ENCODE measurements at places on chromosomes 3 and 15.

DNA sequence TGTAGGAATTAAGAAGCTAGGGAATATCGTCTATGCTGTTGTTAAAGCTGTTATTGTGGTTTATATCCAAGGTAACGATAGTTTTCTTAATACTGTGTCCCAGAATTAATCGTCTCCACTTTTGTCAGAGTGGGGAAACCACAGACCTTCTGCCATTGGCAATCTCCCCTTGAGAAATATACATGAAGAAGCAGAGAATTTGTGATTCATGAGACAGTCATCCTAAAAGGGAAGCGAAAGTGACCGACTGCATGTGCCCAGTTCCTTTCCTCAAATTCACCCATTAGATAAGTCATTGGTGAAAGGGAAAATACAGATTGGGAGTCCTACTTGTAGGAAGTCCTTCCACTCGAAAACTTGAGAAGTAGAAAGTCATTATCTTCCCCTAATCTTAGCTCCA, 26.6 kb downstream of the DIPK2A start:
- DNase-seq: no peak

DNA sequence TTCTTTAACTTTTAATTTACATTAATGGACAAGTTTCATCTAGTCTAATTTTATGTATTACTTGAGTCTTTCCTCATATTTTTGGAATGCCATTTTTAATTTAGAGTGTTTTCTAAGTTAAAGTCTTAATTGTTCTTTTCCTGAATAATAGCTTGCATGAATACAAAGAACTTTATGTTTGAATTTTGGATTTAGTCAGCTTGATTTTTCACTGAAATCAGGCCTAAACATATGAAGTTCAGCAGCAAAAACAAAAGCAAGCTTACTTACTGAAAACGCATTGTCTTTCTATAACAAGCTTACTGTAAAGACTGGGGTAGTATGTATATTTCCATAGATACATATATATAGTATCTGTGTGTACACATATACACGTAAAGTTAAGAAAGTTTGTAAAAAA, 126.0 kb downstream of the ZBTB20 start:
- DNase-seq: no peak

DNA sequence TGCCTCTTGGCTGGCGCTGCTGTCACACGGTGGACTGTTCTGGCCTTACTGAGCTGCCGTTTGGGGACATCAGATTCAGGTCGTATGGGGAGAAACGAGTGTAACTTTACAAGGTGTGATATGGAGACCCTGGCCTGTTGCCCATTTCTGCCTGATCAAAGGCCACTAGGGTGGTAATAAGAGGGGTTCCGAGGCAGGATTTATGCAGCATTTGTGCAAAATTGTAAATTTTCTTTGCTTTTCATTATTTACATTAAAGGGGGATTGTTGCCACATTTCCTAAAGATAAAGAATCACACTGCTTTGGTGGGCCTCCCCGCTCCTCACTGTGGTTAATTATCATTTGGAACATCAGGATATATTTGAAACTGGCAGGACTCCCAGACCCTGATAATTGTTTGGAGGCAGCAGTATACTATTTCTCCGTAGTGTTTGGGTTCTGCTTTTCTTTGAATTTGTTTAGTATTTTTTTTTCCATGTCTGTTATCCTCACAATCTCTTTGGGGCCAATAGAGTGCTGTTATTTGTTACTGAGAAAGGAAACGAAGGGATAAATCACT, 891 bp downstream of the NXPE3 start:
- DNase-seq: no peak

GRCh38 chr3:117003501-117003900, 293.9 kb downstream of the TUSC7 start:
- no peak for DNase-seq

GRCh38 chr15:53324061-53324460, 435.4 kb downstream of the WDR72 start:
- DNase-seq: no peak

DNA sequence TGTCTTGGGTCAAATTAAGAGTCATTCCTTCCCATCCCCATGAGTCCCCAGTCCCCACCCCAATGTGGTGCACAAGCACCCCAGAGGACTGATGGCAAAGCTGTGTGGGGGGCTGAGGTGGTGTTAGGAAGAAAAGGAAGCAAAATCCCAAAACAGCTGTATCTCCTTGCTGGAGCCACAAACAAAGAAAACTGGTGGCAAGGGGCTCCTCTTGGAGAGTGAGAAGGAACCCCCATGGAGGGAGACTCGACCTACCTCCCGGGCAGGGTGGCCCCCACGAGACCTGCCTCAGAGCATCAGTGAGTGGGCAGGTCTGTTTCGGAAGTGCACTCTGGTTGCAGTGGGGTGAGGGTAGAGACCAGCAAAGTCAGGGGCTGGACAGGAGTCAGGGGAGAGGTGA, 29.2 kb downstream of the PRR23E start:
- no peak for DNase-seq

- DNase-seq: no peak
Measured at GRCh38 chr3:34207002-34207401, 408.6 kb downstream of the PDCD6IP start.

- no peak for DNase-seq
Measured at GRCh38 chr3:188780193-188781147, 391.3 kb upstream of the TPRG1 start.

DNA sequence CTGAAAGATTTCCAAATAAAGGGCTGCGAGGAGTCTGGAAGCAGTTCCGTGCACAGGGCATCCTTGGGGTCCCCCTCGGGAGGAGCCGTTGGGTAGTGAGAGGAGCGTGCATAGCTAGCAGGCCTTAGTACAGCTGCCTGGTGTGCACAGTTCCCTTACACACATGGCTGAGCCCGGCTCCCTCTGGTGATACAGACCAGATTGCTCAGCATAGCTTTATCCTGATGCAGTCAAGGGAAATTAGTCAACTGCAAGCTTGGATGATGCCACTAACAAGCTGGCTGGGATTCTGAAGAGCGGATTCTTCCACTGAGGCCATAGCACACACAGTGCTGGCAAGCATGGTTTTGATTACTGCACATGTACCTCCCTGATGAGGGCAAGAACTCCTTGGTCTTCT, 349.4 kb downstream of the LRTM1 start:
- no peak for DNase-seq

DNA sequence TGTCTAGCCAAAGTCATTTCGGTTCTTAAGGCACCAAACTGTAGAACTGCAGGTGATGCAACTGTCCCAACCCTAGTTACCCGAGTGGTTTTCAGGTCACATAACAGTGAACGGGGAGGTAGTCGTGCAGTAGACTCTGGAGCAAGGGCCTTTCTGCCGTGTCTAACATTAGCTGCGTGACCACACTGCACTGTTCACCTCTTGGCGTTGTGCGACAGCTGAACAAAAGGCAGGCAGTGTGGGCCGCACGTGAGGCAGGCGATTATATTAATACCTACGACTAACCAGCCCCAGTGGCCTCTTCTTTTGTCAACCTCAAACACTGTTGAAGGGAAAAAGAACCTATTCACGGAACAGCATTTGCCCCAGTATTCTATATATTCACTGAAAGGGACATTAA, 2.8 kb downstream of the LRRN1 start:
- DNase-seq: no peak

GRCh38 chr3:189529468-189529867, 101.7 kb upstream of the TP63 start:
- DNase-seq: no peak

GRCh38 chr3:71276531-71276930, 307.0 kb downstream of the FOXP1 start:
- DNase-seq: no peak

GRCh38 chr3:21392526-21392925, 358.5 kb downstream of the ZNF385D start:
- DNase-seq: no peak
